Stimulated activated CD4-positive, alpha-beta T cell treated with anti-CD3 and anti-CD28 coated beads, Interleukin-1b, Interleukin-23, amount 100 ng/mL, for 1 hour (primary cell): ENCODE measurements at places on chromosomes 7 and 10.

GRCh38 chr7:64183126-64183742 lies 23.8 kb upstream of the ZNF735 start:
- no peak for DNase-seq

DNA sequence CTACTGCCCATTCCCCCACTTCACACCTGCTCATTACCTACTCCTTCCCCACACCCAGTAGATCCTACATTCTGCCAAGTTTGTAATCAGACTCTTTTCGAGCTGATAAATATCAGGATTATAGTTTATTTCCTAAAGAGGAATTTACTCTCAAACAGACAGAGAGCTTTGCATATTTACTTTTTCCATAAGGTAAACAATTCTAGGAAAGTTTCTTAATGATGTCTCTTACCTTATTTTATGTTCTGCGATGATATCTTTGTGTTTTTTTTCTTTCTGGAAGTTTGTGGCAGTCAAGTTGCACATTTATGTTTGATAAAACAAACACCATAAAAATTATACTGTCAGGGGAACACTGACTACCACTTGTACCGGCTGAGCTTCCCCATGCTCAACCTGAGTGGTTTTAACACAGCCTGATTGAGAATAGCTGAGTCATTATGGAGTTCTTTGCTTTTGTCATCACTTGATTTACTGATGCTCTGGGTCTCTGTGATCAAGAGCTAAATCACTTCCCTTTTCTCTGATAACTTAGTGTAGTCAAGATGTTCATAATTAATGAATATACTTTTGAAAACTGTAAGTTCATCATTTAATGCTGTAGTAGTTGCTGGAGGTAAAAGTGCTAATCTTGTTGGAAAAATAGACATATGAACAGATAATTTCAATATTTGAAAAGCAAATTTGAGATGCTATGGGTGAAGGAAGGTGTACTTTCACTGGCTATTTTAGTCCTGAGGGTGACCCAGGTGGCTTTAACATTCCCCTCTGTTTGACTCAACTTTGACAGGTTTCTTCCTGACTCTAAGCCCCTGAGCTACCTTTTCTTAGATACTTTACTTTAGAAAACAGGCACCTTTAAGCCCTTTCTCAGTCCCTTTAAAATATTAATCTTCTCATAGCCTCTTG lies 1034.5 kb upstream of the LRRTM3 start:
- no peak for DNase-seq

DNA sequence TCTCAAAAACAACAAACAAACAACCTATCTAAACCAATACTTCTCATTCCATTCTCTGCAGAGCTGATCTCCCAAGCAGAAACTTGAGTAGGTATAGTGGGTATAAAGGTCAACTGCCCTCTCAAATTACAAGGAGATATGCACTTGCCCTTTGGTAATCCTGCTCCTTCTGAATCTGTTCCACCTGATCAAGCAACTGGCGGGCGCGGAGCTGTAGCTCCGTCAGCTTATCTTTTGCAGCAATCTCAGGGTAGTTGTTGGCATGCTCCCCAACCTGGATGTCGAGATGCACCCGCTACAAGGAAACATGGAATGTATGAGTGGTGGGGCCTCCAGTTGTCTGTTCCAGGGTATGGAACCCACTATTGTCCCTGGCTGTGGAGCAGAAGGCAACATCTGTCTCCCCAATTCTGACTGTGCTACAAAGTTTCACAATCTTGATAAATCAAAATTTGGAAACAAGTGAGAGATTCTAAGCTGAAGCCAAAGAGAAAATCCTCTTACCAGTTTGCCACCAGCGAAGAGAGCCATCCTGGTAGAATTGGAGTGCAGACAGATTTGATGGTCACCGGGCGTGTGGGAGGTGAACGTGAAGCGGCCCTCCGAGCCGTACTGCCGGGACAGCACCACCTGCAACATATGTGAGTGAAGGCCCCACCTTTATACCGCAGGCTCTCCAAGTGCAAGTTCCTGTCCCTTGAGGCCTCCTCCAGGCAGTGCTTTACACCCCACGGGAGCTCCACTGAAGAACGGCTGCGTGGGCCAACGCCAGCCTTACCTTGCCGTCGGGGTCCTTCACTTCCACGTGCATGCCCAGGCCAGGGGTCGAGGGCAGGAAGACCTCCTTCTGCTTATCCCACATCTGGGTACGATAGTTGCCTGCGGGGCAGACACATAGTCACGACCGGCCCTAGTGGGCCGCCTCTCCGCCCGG lies 819 bp downstream of the TMED4 start:
- DNase-seq, result no peak

DNA sequence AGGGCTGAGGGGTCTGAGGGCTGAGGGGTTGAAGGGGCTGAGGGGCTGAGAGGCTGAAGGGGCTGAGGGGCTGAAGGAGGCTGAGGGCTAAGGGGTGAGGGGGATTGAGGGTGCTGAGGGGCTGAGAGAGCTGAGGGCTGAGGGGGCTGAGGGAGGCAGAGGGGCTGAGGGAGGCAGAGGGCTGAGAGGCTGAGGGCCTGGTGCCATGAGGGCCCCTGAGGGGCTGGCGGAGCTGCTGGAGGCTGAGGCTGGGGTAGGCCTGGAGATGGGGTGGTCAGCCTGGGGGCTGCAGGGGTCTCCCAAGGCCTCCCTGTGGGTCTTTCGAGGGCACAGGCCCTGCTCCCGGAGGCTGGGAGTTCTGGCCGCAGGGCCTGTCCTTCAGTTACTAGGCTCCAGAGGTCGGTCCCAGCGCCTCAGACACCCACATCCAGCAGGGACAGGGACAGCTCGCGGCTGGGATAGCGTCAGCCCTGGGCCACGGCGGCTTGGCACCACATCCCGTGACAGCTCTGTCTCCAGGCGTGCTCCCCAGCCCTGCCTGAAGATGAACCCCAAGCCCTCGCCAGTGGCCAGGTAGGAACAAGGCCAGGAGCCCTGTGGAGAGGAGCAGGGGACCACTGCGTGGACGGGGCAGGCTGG lies 16.9 kb downstream of the MYO1G start:
- no peak for DNase-seq

- no peak for DNase-seq
These were observed 386.4 kb downstream of the SUGCT start for GRCh38 chr7:40520986-40521738.

DNA sequence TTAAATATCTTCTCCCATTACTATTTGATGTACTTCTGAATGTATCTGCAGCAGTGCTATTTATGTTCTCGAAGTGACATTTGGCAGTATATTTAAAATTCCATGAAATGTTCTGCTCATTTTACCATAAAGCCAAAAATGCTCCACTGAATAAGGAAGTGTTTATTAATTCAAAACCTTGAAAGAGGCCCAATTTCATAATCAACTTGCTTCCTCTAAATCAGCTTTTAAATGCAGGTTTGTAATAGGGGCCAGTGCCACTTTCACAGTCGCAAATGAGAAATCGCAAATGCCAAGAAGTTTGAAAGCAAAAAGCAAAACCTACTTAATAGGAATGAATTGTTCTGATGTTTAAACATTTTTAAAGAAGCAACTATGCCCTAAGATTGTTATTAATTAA lies 11.4 kb downstream of the NHLRC2 start:
- DNase-seq, result no peak
